ENCODE measurements at places on chromosomes 4 and X. TPM values are rescaled to one million over a fixed set of nuclear protein-coding genes. Genes with fewer than 3 reads are reported as not detected.

GRCh38 chr4:156962528-156962974, 9.0 kb downstream of the PDGFC start:
- DNase-seq: no peak

- peak; percentile 71 for DNase-seq
Measured at GRCh38 chr4:57182132-57182874, 72.1 kb upstream of the IGFBP7 start.

Gene GRIA3
- total RNA-seq: 74.2 TPM

DNA sequence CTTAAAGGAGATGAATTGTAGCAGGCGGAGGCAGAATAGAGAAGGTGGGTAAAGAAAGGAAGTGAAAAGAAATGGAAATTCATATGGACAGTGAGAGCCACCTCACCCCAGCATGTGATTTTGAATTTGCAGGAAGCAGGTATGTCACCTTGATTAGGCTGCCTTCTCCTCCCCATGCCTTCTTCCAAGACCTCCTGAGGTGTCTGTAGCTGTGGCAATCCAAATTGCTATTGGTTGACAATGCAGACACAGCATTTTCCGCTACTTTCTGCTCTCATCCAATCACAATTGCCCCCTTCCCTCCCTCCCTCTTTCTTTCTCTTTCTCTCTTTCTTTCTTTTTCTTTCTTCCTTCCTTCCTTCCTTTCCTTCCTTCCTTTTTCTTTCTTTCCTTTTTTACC, 38.5 kb downstream of the RAB33B start:
- DNase-seq: no peak

DNA sequence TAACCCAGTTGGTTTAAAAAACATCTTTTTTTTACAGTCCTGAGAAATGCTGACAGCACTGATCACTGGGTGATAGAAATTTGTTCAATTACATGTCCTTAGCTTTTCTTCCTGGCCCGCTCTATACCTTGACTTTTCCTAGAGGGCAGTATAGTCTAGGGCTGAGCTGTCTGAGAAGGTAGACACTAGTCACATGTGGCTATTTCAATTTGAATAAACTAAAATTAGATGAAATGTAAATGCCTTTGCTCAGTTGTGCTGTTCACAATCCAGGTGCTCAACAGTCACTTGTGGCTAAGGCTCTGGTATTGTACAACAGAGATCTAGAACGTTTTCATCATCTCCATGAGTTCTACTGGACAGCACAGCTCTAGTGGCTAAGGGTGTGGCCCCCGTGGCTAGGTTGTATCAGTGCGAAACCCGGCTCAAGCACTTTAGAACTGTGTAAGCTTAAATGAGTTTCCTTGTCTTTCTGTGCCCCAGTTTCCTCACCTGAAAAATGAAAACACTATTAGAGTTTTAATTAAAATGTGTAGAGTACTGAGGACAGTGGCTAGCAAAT, 111.6 kb upstream of the WDR17 start:
- no peak for DNase-seq

Data from occipital lobe (tissue), 3 donors.